ENCODE measurements at places on chromosomes 7 and 10.

DNA sequence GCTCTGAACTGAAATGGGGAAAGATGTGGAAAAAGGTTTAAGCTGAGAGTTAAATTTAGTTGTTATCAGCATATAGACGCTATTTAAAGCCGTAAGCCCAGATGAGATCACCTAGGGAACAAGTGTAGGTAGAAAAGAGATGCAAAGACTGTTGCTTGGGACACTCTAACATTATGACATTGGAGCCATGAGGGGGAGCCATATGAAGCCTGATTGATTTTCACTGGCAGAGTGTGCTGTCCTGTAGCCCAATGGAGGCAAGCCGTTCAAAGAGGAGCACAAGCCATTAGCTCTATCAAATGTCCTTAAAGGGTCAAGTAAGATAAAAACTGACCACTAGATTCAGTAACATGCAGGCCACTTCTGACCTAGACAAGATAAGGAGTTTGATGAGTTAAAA is 223.3 kb downstream of the TWIST1 start:
- DNase-seq: no peak

GRCh38 chr10:131821378-131822012 is 79.3 kb upstream of the PPP2R2D start:
- no peak for DNase-seq

DNA sequence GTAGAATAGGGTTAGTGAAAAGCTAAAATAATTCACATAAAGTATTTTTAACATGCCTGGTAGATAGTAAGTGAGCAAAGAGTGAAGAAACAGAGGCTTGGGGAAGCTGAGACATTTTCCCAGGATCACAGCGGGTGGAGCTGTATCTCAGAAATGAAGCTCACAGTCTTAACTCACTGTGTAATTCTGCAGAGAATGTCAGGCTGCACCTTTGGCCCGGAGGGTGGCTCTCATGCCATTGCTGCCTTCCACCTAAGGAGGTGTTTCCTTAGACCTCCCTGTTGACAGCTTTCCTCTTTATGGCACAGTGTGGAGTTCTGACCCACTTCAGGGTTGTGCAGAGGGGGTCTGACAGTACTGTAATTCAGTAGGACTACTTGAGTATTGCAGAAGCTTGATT is 2.9 kb upstream of the GTPBP4 start:
- DNase-seq: no peak

DNA sequence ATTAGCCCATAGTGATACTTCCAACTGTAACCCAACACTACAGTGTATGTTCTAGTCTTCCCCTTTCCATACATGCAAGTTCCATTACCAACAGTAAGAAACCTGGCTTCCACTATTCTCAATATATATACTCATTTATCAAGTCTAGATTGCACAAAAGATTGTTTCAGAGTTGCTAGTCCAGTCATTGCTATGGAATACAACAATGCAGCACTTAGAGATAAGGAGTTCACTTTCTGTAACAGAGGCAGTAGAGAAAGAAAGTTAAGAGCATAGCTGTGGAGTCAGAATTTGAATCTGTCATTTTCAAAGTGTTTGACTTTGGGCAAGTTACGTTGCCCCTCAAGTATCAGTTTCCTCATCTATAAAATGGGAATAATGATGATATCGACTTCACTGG is 90.1 kb downstream of the RTKN2 start:
- DNase-seq: no peak

GRCh38 chr10:78359640-78360091 is 326.0 kb downstream of the RPS24 start:
- DNase-seq: no peak

DNA sequence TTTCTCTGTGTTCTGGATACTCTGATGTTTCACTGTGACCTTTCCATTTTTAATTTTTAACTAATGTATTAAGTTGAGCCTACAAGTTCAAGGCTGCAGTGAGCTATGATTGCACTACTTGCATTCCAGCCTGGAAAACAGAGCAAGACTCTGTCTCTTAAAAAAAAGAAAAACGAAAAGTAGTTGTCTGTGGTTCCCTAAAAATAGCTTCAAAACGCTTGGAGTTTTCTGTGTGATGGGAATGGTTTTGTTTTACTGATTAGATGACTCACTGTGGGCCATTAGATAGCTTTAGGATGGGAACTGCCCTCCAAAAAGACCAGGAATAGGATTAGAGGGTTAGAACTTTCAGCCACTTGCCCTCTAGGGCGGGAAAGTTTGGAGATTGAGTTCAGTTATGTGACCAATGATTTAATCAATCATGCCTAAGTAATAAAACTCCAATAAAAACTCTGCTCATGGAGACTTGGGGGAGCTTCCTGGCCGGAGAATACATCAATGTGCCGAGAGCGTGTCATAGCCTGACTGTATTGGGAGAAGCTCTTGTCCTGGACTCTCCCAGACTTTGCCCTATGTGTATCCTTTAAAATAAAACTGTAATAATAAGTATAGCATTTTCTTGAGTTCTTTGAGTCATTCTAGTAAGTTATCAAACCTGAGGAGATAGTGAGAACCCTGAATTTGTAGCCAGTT is 147.1 kb downstream of the LYZL1 start:
- DNase-seq: no peak

- DNase-seq: no peak
Measured at GRCh38 chr10:75431180-75432111, at the start of gene LRMDA. Gene LRMDA, plus strand, starts transcription at chr10:75431624.

DNA sequence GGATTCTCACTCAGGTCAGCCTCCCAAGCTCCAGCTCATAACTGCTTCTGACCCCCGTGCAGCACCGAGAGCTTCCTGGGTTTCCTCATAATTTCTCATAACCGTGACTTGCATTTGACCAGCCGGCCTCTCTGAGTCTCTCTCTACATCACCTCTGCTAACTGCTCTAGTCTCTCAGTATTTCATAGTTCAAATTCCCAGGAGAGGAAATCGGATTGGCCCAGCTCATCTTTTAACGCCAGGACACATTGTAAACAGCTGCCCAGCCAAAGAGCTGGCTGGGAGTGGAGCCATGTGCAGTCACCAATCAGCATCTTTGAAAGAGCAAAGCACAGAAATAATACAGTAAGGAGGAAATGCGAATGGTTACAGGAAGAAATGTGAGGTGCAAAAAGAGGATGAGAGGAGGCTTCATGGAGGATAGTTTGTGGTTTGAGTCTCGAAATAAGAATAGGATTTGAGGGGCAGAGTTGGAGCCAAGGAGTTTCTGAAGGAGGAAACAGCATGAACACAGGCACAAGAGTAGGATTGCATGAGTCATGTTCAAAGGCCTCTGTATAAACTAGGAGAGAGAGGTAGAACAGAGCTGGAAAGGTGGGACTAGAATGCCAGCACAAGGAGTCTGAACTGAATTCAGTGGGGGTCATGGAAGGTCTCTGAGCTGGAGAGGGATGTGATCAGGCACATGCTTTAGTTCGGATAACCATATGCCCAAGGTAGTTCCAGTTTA is 15.2 kb upstream of the LBX1 start:
- no peak for DNase-seq

DNA sequence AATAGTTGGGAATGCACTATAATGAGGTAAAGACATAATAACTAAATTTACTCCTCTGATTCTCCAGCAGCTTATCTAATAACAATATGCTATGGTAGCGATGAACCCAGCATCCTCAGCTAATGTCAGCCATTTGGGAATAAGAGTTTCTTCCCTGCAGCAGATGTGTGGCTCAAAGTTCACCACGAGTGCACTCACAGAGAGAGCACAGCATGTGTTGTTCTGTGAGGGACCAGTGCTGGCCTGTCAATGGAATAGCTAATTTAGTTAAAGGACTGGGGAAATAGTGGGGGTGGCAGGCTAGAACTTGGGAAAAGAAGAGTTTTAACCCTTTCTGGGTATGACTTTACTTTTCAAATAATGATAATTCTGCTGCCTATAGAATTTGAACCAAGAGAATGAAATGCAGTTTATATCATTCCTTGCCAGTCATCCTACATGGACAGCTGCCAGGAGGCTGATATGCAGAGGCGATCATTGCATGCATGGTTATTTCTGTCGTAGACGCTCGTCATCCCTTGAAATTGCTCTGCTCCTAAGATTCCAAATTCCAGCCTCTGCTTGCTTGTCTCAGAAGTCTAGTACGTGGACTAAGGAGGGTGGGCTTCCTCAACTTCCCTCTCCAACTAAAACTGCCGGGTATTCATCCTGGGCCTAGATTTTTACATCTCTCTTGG is 355.6 kb downstream of the RNLS start:
- no peak for DNase-seq

DNA sequence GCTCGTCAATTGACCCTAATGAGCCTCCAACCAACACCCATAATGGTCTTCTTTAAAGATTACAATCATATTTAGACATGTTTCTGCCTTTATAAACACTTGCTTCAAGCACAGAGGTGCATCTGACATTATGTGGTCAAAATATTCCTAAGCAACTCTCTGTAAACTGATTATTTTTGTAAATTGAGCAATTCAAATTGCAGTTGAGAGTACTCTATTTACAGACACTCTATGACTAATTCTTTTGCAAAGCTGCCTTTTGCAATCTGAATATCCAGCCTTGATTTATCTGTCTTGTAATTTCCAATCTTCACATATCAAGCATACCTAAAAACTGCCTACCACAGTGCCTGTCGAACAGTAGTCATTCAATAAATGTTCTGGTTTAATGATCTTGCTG is 112.0 kb downstream of the PDE1C start:
- DNase-seq: no peak

- no peak for DNase-seq
Measured at GRCh38 chr7:114255404-114255841, 159.2 kb upstream of the FOXP2 start.

DNA sequence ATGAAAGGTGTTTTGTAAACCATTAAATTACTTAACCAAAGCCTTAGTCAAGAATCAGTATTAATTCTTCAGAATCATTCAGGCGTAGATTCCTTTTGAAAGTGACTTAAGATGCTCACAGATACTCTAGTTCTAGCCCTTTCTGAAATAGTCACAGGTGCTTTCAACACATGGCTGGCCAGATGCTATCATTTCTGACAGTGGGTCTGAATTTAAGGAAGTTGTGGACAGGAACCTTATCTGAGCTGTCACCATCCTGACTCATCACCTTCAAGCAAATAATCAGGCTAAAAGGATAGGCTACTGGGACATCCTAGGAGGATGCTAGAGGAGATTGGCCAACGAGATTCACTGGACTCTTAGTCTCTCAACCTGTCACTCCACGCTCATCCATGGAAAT is 501.5 kb downstream of the LRMDA start:
- DNase-seq: no peak

GRCh38 chr7:38142736-38143135 is 35.3 kb upstream of the STARD3NL start:
- no peak for DNase-seq

- DNase-seq: no peak
Measured at GRCh38 chr10:83167081-83167480, 972.2 kb upstream of the GHITM start.

DNA sequence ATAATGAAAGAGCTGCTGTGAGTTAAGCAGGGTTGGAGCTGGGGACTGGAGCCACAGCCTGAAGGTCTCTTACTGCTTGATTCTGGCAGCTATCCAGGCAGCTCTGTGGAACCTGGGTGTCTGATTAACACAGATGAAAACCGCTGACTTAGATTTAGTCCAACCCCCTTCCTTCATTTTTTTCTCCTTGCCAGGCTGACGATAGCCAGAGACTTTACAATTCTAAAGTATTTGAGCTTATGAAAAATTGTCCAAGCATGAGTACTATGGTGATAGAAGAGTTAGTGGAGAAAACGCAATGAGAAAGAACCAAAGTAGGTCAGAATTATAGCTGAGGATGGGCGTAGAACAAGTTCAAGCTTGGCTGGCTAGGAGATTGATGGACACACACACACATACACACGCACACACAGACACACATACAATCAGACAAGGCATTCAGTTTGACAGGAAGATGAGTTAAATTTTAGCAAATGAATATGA is 13.5 kb upstream of the GPR85 start:
- DNase-seq: no peak

DNA sequence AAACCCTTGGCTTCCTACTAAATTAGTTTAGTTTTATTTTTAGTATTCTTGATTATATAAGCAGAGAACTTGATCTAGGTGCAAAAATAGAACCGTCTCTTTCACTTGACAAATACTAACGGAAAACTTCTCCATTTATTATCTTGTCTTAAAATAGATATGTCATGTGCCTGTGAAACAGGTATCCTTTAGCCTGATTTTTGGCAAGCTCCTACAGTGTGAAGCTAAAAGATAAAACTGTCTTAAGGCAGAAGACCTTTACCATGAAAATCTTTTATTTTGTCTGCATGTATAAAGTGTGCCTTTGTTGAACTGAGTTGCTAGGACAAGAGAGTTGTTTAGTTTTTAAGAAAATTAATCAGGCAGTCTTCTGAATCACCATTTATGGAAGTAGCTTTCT is 90.6 kb downstream of the CYP51A1 start:
- DNase-seq: no peak

DNA sequence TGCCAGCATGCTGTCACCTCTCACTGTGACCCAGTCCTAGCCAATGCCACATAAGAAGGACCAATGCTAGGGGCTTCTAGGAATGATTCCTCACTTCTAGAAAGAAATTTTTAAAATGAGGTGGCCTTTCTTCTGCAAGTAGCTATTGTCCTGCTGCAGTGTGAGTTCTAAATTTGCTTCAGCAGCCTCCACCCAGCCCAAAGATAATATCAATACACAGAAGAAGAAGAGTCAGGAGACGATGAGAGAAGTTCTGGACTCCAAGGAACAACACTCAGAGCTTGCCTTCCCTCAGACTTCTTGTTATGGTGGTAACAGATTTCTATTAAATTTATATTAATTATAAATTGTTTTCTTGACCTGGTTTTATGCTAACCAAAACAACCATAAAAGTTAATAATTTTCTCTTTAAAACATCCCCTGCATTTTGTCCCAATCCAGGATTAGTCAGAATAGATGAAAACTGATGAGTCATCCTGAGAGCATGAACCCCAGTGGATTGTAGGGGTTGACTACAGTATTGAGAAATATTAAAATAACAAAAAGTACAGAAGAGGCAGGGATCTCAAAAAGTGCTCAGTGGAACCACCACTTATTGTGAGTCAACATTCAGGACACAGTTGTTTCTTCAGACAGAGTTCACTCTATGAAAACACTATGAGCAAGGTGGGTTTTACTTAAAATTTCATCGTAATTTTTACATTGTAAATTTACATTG is 29.6 kb upstream of the AKR1C2 start:
- no peak for DNase-seq

- no peak for DNase-seq
Measured at GRCh38 chr10:72764151-72764550, 72.2 kb downstream of the MCU start.

DNA sequence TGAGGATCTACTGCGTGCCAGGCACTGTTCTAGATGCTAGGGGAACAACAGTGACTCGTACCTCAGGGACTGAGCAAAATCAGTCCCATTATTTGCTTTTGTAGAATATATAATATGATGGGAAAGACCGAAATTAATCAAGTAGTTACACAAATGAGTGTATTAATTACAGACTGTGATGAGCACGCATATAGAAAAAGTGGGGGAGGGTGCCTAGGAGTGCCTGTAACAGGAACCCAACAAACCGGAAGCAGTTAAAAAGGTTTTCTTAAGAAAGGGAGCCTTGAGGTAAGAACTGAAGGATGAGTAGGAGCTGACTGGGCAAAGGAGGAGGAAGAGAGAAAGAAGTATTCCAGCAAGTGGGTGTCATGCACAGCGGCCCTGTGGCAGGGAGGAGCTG is 28.2 kb upstream of the IL6 start:
- DNase-seq: no peak
